ENCODE measurements at places on chromosomes 7 and 10.

DNA sequence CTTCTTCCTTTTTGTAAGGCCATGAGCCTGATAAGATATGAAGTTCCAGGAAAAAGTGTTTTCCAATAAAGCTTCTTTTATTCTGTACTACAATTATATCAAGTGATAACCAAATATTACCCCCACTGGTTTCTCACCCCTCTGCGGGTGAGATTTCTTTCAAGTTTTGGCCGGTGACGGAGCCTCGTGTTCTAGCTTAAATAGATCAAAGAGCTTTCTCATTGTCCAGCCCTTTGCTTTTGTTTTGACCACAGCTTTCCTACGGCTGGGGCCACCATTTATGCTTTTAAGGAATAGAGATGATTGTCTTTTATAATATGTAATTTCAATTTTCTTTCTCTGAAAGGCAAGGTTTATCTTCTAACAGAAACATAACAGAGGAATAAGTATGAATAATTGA lies 196.7 kb upstream of the MTPN start:
- DNase-seq = no peak

GRCh38 chr10:79406683-79407422 lies 38.6 kb downstream of the ZCCHC24 start:
- no peak for DNase-seq

GRCh38 chr10:12531305-12532220 lies 182.2 kb downstream of the CAMK1D start:
- DNase-seq = no peak

DNA sequence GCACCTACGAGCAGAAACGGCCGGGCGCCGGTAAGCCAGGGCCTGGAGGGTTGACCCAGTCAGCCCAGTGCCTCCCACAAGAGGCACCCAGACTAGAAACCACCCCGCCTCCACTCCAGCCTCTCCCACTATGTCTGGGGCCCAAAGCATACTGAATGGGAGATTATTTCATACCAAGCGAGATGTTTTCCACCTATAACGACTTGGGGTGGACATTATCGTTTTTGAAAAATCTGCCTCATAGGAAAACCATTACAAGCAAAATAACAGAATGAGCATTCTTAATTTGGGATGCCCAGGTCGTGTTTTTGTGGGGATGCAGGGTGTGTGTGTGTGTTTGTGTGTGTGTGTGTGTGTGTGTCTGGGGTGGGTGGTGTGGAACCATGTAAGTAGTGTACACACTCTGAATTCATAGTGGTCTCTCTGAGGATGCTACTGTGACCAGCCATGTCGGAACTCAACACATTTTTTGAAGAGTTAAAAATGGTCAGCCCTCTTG lies 1.6 kb downstream of the HOXA6 start:
- no peak for DNase-seq

DNA sequence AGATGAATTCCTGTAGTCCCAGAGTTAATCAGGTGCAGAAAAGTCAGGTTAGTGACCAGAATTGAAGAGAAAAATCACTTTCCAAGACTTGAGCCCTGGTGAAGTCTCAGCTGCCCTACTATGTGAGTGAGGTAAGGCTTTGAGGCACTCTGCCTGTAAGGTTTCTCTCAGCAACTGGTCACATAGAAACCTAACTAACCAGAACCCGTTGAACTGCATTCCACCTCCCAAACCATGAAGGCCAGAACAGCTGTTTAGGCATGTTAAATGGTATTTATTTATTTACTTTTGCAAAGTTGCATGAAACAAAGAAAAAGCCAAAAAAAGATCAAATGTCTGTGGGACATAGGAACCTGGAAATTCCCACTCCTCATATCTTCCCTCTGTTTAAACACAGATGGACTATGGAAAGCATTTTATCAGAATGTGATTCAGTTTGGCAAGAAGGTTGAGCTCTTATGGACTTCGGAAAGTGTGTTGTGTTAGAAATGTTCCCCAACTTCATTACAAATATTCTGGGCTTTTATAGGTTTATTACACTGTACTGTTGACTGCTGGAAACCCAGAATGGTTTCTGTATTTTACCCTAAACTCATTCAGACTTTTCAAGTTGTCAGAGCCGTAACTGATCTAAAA lies 12.8 kb upstream of the GPR85 start:
- no peak for DNase-seq

GRCh38 chr7:75066521-75066920 lies 7.1 kb downstream of the RCC1L start:
- no peak for DNase-seq

DNA sequence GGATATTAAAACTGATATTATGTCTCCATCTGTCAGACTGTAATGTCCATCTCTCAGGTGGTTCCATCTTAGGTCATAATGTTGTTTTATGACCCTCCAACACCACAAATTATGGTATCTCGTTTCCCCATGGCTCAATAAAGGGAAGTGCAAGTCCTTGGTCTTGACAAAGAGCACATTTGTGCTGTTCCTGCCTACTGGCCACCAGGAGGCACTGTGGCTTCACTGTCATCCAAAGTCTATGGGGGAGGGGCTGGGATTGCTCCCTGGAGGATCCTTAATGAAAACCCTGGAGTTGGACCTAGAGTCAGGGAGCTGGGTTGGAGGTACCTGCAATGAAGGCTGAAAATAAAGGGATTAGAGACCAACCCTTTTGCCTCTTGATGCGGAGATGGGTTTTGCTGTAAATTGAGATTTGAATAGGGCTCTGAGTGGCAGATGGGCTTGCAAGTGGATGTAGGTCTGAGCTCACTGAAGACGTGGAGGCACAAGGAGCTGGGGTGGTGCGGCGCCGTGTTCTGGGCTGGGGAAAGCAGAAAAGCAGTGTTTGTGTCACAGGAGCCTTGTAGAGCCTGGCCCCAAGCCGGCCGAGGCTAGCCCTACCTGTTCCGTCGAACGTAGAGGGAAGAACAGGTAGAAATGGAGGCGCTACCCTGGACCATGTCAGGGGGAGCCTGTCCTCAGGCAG lies 180.5 kb upstream of the PRSS58 start:
- no peak for DNase-seq

DNA sequence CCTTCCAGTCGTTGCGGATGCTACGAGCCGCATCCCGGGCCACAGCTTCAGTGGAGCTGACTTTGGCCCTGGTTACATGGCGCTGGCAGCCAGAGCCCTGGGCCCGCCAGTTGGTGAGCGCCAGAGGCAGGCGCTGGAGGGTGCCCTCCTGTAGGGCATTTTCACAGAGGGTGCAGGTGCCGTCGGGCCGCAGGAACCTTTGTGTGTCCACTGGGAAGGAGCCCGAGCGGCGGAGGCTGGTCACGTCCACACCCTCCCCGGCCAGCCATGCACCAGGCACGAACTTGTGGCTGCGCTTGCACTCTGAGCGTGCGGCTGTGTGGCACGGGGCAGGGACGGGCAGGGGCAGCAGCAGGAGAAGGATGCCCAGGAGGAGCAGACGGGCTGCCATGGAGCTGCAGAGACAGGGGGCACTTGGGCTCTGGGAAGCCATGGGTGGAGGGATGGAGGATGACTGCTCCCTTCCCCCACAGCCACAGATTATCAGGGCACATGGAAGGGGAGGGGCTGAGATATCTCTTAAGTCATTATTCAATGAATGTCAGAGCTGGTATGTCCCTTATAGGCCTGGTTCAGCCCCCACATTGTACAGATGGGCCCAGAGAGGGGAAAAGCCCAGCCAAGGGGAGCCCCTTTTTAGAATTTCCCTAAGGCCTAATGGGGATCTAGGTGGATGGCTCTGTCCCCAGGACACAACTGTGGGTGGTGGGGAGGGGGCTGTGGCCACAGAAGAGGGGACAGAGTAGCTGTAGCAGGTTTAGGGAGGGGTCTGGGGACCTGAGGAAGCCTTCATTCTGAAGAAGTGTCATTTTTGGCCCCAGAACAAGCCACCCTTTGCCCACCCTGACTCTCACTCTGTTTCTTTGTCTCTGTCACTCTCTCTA lies 1.8 kb downstream of the PRF1 start:
- DNase-seq = no peak

- DNase-seq = no peak
Observed at GRCh38 chr10:126432507-126432906, 44.2 kb upstream of the ADAM12 start.

DNA sequence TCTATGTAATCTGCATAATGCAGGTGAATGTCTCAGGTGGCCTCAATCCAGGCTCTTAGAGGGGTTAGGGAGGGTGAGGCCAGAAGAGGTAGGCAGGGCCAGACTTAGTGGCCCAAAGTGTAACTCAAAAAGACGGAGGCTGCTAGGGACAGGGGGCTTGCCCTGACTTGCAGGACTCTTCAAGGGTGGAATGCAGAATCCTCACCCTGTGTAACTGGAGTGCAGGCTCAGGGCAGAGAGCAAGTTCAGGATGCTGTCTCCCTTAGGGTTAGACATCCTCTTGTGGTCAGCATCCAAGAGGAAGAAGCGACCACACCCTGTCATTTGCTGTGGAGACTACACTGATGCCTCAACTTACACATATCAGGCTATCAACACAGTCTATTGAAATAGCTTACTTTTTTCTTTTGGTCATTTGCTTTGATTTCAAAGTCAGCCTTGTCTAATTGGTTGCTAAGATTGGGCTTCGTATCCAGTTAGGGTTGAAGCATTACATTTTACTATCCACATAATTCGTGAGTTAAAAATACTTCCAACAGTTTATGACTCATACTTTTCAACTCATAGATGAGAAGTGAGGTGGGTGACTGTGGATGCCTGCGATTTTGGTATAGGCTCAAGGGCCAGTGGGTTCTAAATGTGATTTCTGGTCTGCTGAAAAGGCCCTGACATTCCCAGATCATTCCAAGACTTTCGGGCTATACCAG lies 563.6 kb downstream of the SUGCT start:
- no peak for DNase-seq

GRCh38 chr7:123285076-123285700 lies 85.4 kb upstream of the SLC13A1 start:
- no peak for DNase-seq

DNA sequence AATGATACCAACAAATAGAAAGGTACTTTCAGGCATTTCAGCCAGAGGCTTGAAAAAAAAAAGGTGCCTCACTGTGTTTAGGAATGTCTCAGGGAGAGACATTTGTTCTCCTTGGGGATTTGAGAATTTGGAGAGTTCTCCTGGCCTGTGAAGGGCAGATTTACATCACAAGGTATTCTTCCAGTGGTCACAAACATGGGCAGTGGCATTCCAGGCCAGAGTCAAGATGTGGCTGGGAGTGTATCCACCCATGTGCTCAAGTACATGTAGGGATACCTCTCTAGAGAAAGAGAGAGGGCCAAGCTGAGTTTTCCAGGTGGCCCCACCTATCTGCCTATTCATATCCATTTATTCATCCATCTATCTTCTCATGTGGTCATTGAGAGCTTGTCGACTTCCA lies 253.8 kb downstream of the LRMDA start:
- no peak for DNase-seq

DNA sequence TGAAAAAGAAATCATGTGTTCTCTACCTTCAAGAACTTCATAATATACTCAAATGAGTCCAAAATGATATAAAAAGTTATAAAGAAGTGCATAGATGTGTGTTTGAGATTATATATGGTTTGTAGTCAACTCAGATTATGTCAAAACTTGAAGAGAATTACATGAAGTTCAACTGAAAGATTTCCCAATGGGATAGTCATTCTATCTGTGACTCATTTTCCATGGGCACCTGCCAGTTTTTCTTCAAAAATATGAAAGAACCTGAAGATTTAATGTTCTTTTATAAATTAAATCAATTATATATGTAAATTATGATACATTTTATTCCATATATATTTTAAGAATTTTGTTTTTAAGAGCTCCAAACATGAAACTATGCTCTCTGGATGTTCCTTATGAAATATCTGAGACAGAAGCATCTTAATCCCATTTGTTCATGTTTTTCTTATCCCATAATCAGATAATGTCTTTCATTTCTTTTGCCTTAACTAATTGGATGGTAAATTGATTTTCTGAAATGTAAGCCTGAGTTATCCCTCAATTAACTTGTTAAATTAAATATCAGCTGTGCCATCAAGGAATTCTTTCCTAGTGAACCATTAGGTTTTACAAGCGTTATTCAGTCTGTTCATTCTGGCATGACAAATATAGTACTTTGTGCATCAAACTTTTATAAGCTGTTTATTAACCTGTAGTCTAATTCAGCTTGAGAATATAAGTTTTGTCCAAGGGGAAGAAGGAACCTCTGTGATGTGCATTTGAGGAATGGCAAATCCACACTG lies 387.1 kb downstream of the IPMK start:
- DNase-seq = no peak

- DNase-seq = no peak
Observed at GRCh38 chr7:4144172-4144701, 537.9 kb upstream of the FOXK1 start.

- no peak for DNase-seq
Observed at GRCh38 chr7:16571941-16572340, 45.3 kb downstream of the LRRC72 start.

- no peak for DNase-seq
Observed at GRCh38 chr10:11511321-11511720, 100.1 kb downstream of the USP6NL start.

- no peak for DNase-seq
Observed at GRCh38 chr7:135275971-135276580, 42.4 kb downstream of the STRA8 start.

DNA sequence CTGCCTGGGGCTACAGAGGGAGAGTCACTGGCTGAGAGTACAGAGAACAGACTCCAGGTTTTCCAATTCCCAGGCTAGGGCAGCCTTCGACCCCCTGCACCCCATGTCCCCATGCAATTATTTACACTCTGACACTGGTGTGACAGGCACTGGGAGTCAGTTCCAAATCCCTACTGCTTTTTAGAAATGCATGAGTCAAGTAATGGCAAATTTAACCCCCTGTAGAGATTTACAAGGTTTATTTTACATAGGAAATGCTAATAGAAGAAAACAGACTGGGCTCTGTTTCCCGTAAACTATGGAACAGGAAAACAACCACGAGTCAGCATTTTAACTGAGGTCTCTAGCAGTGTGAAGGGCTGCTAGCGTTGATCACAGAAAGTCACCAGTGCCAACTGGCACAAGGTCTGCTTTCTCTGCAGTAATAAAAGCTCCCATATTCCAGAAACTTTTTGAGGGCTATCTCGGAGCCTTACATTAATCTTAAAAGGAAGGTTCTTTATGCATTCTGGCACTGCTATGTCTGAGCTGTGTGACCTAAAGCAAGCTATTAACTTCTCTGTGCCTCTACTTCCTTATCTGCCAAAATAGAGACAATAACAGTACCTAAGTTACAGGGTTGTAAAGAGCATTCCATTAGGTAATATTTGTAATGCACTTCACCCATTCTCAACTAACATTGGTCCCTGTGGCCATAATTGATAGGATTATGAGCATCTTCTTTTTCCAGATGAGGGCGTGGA lies 28.2 kb downstream of the NOD1 start:
- DNase-seq = no peak

GRCh38 chr10:114623661-114624294 lies 34.3 kb downstream of the ABLIM1 start:
- no peak for DNase-seq

DNA sequence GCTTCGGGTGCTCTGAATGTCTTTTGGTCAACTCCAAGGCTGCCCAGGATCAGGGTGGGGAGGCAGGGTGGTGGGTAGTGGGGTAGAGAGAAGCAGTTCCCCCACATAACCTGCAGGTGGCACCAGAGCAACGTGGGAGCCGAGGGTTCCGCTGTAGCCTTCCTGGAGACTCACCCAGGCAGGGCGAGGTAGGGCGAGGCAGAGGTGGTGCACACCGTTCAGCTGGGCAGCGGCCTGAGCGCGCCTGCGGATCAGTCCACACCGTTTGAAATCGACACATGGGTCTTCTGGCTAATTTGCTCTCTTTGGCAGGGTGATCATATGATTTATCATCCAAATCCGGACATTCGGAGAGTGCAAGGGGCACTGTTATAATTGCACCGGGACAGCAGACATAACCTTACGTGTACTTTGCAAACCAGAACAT lies 41.4 kb upstream of the MAP3K8 start:
- peak; percentile 56 for DNase-seq

All from stimulated activated CD8-positive, alpha-beta memory T cell treated with anti-CD3 and anti-CD28 coated beads, Interleukin-15, amount 100 ng/mL, for 48 hours (primary cell).